ENCODE measurements at places on chromosomes 12 and 14.

DNA sequence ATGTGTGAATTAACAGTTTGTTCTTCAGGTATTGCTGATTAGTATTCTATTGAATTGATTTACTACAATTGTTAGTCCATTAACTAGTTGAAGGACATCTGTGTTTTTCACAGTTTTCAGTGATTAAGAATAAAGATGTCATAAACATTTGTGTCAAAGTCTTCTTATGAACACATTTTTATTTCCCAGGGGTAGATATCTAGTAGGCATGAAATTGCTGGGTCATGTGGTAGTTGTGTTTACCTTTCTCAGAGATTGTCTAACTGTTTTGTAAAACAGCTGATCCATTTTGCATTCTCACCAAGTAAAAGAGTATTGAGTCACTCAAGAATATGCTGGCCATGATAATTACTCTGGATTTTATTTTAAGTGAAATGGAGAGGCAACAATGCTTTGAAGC lies 1145.3 kb downstream of the FSCB start:
- DNase-seq: no peak

GRCh38 chr12:70590051-70590450 lies 47.2 kb downstream of the PTPRB start:
- peak; percentile 90 for DNase-seq

- no peak for DNase-seq
Measured at GRCh38 chr14:23024612-23025075, 10.1 kb downstream of the PSMB5 start.

DNA sequence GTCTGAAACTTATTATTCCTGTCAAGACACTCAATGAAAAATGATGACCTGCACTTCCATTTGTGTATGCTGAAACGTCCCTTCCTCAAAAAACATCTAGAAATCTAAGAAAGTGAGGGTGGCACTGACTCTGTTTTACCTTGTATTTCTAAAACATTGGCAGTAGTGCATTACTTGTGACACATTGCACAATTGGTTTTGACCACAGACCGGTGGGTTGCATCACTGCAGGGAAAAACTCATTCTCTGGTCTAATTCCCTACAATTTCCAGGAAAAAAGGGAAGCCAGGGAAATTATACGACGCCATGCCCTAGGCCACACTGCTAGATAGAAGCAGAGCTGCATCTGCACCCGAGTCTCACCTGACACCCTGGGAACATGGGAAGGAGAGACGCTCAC lies 156.7 kb downstream of the NTF3 start:
- DNase-seq: peak; percentile 18

DNA sequence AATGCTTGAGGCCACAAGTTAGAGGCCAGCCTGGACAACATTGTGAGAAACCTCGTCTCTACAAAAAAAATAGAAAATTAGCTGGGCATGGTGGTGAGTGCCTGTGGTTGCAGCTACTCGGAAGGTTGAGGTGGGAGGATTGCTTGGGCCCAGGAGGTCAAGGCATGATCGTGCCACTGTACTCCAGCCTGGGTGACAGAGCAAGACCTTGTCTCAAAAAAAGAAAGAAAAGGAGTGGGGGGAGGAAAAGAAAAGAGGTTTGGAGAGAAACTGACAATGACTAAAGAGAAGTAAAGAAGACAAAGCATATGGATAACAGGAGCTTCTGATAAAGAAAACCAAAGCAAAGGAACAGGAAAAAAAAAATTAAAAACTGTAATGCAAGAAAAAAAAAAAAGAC lies 37.4 kb upstream of the SELPLG start:
- no peak for DNase-seq

DNA sequence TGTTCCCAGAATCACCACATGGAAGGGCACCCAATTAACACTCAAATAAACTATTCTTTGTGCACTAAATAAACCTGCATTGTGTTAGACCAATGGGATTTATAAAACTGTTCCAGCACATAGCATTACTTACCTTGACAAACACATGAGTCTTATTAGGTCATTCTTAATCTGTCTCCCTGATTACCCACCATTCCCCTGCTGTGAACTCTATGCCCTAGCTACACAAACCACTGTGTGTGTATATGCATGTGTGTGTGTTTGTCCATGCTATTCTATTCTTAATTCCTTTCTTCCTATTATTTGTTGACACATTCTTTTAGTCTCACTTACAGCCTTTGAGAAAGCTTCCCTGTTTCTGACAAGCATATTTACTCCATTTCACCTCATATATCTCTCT lies 303.6 kb upstream of the GARIN6 start:
- no peak for DNase-seq

- no peak for DNase-seq
Measured at GRCh38 chr12:65004270-65004669, 116.8 kb downstream of the WIF1 start.

GRCh38 chr12:25382311-25383106 lies 131.8 kb upstream of the KRAS start:
- DNase-seq: no peak

- DNase-seq: no peak
Measured at GRCh38 chr12:67893022-67893580, 96.1 kb upstream of the IFNG-AS1 start.

DNA sequence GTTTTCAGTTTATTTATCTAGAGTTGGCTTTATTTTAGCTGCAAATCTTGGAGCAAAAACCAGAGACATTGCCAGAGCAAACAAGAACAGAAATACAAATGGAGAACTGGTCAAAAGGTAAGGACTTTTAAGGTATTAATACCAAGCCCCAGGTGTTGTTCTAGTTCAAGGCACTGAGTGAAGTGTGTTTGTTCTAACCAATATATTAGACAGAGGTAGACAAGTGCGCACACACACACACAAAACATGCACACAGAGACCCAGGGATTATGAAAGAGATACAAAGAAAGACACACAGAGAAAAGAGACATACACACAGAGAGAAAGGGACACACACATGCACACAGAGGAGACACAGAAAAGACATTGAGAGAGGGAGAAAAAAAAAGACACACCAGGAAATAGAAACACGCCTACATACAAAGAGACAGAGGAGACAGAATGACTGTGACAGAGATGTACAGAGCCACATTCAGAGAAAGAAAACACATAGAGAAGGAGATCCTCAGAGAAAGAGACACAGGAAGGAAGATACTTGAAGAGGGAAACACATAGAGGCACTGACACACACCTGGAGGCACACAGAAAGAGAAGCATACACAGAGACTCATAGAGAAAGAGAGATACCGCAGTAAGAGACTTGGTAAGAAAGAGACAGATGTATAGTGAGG lies 50.2 kb downstream of the MIPOL1 start:
- no peak for DNase-seq

DNA sequence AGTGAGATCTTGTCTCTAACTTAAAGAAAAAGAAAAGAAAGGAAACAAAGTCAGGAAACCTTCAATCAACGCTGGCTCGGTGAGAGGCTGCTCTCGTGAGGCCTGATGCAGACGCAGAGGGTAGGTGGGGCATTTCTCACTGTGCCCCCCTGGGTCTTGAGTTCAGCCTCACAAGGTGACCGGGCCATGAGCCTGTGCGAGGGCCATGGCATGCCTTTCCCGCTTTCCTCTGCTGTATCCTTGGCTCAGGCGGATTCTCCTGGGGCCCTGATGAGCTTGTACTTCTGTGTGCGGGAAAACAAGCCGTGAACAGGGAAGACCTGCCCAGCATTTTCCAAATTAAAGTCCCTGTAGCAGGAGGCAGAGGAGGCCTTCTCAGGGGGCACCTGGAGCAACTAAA lies 20.2 kb downstream of the ADGRD1 start:
- no peak for DNase-seq

DNA sequence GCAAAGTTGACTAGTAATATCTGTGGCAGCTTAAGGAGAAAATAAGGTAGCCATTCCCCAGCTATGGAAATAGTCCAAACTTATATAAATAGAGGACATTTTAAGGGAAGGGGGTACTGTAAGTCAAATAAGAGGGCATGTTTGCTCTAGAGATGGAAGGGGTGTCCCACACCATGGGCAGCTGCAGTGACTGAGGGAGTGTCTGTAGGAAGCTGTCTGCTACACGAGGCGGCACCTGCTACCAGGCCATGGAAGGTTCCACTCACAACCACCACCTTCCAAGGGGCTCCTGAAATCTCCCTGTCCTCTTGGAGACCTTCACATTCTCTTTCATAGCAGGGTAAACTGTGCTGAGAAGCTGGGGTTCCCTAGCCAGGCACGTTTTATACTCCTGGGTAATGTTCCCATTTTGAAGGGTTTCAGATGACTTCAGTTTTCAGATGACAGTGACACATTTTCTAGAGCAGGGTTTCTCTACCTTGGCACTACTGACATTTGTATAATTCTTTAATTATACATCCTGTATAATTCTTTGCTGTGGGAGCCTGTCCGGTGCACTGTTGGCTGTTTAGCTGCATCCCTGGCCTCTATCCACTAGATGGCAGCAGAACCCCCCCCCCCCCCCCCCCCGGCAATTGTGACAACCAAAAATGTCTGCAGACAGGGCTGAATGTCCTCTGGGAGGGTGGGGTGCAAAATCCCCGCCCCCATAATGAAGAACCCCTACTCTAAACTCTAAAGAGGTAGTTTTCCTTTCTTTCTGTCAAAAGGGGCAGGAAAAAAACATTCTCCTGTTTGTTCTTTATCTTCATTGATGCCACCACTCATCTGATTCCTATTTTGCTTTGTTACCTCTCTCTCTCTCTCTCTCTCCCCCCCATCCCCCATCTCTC lies 11.6 kb upstream of the SMCO2 start:
- peak; percentile 25 for DNase-seq

DNA sequence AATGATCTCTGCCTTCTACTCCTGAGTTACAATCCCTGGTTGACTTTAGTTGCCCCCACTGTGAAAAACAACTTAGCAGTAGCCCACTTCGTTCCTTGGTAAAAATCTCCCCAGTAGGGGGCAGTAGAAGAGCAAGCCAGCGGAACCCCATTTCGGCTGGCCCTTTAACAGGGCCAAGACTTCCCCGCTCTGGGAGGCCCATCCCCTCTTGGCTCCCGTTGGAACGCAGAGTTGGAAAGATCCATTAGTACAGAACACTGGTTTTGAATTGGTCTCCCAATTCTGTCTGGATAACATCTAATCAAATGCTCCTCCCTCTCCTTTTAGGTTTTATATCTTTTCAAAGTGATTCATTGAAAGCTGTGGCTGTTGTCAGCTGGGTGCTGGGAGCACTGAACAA lies 1133.3 kb downstream of the BCL11B start:
- DNase-seq: peak; percentile 55

DNA sequence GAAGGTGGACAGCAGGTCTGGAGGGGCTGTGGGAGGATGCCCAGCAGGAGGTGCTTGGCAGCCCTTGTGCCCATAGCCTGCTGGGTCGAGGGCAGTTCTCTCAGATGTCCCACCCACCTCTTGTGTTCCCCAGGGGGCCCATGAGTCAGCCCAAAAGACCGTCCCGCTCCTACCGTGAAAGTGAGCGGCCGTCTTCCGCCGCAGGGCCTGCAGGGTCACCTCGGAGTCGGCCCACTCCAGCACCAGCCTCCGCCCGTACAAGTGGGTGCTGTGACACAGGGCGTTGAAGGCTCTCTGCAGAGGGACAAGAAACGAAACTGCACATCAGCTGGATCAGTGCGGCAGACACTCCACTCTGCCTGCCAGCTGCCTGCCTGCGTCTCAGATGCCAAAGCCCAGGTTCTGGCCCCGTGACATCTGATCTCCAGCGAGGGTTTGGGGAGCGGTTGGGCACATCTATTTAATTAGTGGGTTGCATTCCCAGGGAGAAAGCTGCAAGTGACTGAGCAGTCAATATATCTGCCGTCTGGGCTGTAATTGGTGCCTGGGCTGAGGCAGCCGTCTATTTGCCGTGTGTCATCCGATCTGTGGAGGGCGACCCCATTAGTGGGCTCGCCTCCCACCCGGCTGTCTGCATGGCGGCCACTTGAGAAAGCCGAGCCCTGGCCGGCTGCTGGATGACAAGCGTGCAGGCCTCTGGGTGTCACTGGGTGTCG lies 121.5 kb downstream of the RBM19 start:
- DNase-seq: no peak

DNA sequence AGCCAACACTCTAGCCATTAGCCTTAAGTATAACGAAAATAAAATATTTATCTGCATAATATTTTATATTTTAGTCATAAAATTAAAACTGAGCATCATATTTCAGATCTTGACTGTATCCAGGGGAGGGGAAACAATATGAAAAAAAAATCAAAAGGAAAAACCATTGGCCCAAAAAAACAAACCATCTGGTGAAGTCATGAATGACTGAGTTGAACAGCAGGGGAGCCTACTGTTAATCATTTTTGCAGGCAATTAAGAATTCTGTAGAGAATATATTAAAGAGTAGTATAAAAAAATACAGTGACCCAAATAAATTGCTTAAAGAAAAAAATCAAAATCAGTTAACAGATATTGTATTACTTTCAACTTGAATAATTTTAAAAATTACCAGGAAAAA lies 224.8 kb downstream of the C12orf50 start:
- no peak for DNase-seq

GRCh38 chr12:38601949-38602348 lies 285.4 kb downstream of the ALG10B start:
- no peak for DNase-seq

- no peak for DNase-seq
Measured at GRCh38 chr12:1530592-1531152, 63.7 kb downstream of the FBXL14 start.

GRCh38 chr14:69701857-69702256 lies 65.1 kb upstream of the SRSF5 start:
- no peak for DNase-seq

- no peak for DNase-seq
Measured at GRCh38 chr14:20375471-20375870, 32.0 kb downstream of the PARP2 start.

DNA sequence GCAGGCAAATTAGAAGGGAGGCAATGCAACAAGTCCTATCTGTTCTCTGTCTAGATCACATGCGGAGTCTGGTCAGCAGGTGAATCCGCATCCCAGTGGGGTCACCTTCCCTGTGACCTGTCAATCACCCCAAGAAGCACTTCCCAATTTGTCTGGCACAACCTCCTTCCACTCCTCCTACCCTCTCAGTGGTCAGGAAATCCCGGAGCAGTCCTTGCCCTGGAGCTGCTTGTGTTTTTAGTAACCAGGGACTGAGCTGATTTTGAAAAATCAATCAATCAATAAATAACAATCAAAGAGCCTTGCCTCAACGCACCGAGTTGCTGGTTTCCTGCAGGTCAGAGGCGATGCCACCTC lies 572 bp upstream of the ACSS3 start:
- peak; percentile 57 for DNase-seq

DNA sequence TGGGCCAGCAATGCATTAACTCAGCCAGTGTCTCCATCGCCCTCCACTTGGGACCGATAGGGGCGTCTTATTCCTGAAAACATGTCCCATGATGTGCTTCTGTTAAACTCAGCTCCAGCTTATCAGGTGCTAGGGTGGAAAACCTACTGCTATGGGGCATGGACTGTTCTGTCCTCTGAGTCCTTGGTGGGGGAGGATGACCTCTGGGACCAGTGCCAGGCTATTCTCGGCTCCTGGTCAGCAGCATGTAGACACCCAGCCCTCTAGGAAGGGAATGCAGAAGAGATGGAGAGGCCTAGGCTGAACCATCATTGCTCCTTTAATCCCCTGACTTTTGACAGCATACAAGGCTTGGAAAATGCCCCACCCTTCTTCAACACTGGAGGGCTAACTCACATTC lies 486.2 kb downstream of the MED13L start:
- DNase-seq: peak; percentile 55

All from cardiac muscle cell (in vitro differentiated cells and primary cell).